Progenitor cell of endocrine pancreas (in vitro differentiated cells): ENCODE measurements at places on chromosomes 5 and 9.

GRCh38 chr9:75239176-75239575 lies 150.9 kb downstream of the OSTF1 start:
- H3K27me3 ChIP-seq, result peaks cover 3% of the 10 kb centered on the region
- no peak for DNase-seq
- no peak overlapping the region for H3K27ac ChIP-seq
- no peaks in the 10 kb centered on the region for H3K4me1 ChIP-seq

GRCh38 chr9:104900871-104901270 lies 27.1 kb downstream of the ABCA1 start:
- no peak overlapping the region for H3K4me3 ChIP-seq
- H3K4me1 ChIP-seq, result peaks cover 23% of the 10 kb centered on the region
- no peak for DNase-seq

GRCh38 chr5:160488394-160489325 lies 67.0 kb downstream of the PTTG1 start:
- H3K27ac ChIP-seq, result no peak overlapping the region
- DNase-seq, result no peak
- H3K4me1 ChIP-seq, result peaks cover 14% of the 10 kb centered on the region
- no peak overlapping the region for H3K4me3 ChIP-seq

DNA sequence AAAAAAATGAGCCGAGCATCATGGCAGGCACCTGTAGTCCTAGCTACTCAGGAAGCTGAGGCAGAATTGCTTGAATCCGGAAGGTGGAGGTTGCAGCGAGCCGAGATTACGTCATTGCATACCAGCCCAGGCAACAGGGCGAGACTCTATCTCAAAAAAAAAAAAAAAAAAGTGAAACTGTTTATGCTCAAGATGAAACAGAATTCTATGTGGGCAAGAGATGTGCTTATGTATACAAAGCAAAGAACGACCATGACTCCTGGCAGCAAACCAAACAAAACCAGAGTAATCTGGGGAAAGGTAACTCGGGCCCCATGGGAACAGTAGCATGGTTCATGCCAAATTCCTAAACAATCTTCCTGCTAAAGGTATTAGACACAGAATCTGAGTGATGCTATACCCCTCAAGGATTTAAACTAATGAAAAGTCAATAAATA lies 32.6 kb upstream of the PLAC8L1 start:
- peak overlapping the region; percentile 64 for H3K27ac ChIP-seq
- H3K4me3 ChIP-seq, result no peak overlapping the region
- no peaks in the 10 kb centered on the region for H3K27me3 ChIP-seq

GRCh38 chr5:164573397-164573796 lies 1068.0 kb downstream of the MAT2B start:
- no peak for DNase-seq
- H3K27me3 ChIP-seq, result no peaks in the 10 kb centered on the region
- H3K4me3 ChIP-seq, result no peak overlapping the region
- peaks cover 16% of the 10 kb centered on the region for H3K4me1 ChIP-seq
- peak overlapping the region; percentile 11 for H3K27ac ChIP-seq

DNA sequence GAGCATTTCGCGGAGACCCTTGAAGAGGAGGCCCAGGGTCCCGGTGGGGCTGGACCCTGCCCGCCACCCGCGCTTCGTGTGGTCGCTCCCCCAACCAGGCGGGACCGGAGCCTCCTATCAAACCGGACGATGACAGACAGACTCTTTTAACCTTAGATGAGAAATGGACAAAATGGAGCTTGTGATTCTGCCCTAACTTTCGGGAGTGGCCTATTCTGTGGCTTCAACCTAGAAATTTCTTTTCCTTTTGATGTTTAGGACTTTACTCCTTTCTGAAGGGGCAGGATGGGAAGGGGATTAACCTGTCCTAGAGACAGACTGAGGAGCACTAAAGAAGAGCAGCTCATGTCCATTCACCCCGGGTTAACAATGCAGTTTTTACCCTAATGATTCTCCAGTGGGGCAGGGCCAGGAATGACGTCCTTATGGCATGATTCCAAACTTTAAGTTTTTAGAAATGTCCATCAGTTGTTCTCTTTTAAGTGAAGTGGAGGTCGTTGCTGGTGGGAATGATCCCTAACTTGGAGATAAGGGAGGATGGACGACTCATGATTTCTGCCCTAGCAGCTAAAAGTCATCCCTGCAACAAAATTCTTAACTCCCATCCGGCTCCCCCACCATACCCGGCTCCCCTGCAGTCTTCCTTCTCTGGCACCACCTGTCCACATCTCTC lies 1.0 kb downstream of the NIPSNAP3A start:
- H3K4me1 ChIP-seq, result peaks cover 23% of the 10 kb centered on the region
- peak overlapping the region; percentile 93 for H3K4me3 ChIP-seq
- no peak for DNase-seq
- no peaks in the 10 kb centered on the region for H3K27me3 ChIP-seq
- H3K36me3 ChIP-seq, result no peaks in the 10 kb centered on the region
- peak overlapping the region; percentile 98 for H3K27ac ChIP-seq

DNA sequence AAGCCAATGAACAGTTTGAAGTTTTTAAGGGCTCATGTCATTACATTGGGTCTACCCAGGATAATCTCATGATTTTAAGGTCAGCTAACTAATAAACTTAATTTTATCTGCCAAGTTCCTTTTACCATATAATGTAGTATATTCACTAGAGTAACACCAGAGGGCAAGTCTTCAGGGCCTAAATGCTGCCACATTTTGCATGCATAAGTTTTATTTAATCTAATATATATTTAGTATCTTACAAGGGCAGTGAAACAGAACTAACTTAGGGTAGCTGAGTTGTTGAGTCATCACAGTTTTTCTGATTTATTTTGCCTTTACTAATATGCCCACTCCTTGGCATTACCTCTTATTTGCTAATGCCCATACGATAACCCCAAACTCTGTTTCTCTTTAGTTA lies 8.1 kb upstream of the APC start:
- no peaks in the 10 kb centered on the region for H3K27me3 ChIP-seq
- H3K36me3 ChIP-seq, result peaks cover under 1% of the 10 kb centered on the region
- no peak overlapping the region for H3K27ac ChIP-seq
- no peak overlapping the region for H3K4me3 ChIP-seq
- H3K4me1 ChIP-seq, result no peaks in the 10 kb centered on the region

DNA sequence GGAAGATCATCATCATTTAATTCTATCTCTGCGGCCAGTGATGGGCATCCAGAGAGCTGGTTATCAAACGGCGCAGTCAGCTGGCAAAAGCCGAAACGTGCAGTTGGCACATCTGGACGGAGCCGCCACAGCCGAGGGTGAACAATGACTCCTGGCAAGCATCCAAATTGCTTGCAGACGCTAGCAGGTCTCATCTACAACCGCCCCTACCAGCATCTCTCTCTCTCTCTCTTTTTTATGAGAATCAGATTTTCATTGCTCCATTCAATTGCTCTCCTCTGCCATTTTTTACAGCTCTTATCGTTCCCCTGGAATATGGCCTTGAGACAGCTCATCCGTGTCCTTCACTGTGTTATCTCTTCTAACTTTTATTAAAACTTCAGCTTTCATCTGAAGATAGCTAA lies 165.2 kb downstream of the MAPKAP1 start:
- H3K36me3 ChIP-seq, result peaks cover 9% of the 10 kb centered on the region
- H3K4me1 ChIP-seq, result peaks cover 4% of the 10 kb centered on the region
- no peak overlapping the region for H3K27ac ChIP-seq
- H3K4me3 ChIP-seq, result no peak overlapping the region

DNA sequence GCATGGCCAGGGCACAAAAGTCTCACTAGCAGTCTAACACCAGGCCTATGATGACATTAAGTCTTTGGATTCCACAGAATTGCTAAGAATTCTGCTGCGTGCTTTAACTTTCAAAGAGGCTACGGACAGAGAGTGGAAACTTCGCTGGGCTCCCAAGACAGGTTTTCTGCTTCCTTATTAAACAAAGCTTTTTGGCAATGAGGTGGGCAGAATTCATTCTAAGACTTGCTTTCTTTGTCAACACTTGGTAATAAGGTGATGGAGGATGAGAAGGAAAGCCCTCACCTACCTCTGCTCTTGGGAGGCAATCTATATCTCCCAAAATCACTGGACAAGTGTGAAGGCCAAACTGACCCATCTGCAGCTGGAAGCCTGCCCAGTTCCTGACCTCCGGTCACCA lies 231.9 kb downstream of the ATPSCKMT start:
- H3K4me3 ChIP-seq, result no peak overlapping the region
- H3K36me3 ChIP-seq, result no peaks in the 10 kb centered on the region
- no peak for DNase-seq
- no peaks in the 10 kb centered on the region for H3K27me3 ChIP-seq

- no peak overlapping the region for H3K4me3 ChIP-seq
- peaks cover 5% of the 10 kb centered on the region for H3K36me3 ChIP-seq
- no peak for DNase-seq
Observed at GRCh38 chr9:77744841-77745430, 96.8 kb upstream of the GNA14 start.

GRCh38 chr9:87530716-87531115 lies 33.0 kb downstream of the DAPK1 start:
- H3K27ac ChIP-seq, result no peak overlapping the region
- no peak for DNase-seq
- H3K27me3 ChIP-seq, result no peaks in the 10 kb centered on the region
- H3K36me3 ChIP-seq, result peaks cover 15% of the 10 kb centered on the region

DNA sequence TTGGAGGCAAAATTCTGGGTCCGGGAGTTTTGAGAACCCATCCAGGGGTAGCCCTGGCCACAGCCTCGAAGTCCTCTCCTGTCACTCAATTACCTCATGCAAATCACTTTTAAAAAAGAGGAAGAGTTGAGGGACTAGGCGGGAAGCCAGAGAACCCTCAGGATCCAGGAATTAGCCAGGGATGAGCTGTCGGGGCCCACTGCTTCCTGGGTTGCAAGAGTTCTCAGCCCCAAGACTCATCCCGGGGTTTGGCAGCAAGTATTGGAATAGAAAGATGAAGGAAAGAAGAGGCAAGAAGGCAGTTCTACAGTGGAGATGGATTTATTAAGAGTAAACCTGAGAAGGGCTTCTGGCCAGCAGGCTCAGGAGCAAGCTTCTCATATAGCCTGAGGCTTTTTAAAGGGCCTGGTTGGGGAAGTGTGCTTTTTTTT lies 25.6 kb downstream of the C9orf50 start:
- H3K36me3 ChIP-seq, result no peaks in the 10 kb centered on the region
- H3K27ac ChIP-seq, result peak overlapping the region; percentile 46
- no peak overlapping the region for H3K4me3 ChIP-seq
- DNase-seq, result no peak
